ENCODE measurements at places on chromosomes 2 and 18.

GRCh38 chr2:102140377-102140776 is 2.2 kb upstream of the IL1R1 start:
- DNase-seq: no peak

DNA sequence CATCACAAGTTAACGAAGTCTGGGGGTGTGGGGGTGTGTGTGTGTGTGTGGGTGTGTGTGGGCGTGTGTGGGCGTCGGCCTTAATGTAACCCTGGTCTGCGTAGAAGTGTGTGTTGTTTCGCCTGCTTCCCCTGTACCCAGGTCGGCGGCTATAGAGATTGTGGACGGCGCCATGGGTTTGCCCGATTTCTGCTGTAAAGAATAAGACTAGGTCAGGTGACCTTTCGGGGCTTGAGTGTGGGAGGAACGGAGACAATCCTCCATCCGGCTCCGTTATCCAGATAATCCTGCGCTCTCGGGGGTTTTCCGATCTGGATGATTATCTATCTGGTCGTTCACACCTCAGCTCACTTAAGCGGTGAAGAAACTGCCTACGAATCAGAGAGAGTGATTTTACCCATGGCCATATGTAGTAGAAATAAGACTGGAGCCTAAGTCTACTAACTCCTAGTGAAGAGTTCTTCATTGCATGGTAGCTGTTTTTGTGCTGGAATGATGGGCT is 543 bp downstream of the HADHB start:
- peak; percentile 35 for DNase-seq

- DNase-seq: no peak
These were observed 54.2 kb upstream of the FRZB start for GRCh38 chr2:182920631-182921056.

GRCh38 chr2:181786371-181787228 is 104.9 kb upstream of the ITPRID2 start:
- DNase-seq: no peak

All from stimulated activated CD8-positive, alpha-beta memory T cell treated with anti-CD3 and anti-CD28 coated beads, Interleukin-15, amount 100 ng/mL, for 24 hours (primary cell).